ENCODE measurements at places on chromosomes 5 and 9. TPM values are rescaled to one million over a fixed set of nuclear protein-coding genes. Genes with fewer than 3 reads are reported as not detected.

DNA sequence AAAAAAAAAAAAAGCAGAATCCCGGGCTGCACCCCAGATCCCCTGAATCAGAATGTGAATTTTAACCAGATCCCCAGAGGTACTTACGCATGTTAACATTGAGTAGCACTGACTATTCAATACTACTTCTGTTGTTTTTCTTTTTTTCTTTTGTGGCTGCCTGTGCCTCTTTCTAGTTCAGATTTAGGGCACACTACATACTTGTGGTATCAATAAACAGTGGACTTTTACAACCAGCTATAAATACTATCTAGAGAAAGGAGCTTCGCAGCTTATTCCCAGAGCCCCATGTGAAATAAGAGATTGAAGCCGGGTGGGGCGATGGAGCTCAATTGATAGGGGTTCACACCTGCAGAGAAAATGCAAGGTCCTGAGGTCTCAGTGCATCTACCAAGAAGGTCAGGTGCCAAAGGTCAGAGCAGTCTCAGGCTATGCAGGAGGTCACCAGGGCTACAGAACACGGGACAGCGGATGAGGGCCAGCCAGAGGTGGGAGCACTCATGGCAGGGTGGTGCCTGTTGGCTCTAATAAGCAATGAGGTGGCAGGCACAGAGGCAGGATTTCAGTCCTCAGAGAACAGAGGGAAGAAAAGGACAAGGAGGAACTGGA, 22.3 kb downstream of the WWC1 start:
- peaks cover 5% of the 10 kb centered on the region for H3K36me3 ChIP-seq
- DNase-seq, result no peak
- H3K27ac ChIP-seq, result peak overlapping the region; percentile 99
- H3K4me3 ChIP-seq, result no peak overlapping the region
- H3K27me3 ChIP-seq, result no peaks in the 10 kb centered on the region

GRCh38 chr9:109751253-109751652, 28.7 kb upstream of the PALM2AKAP2 start:
- DNase-seq, result no peak
- H3K4me3 ChIP-seq, result no peak overlapping the region
- H3K27ac ChIP-seq, result peak overlapping the region; percentile 87
- peaks cover 20% of the 10 kb centered on the region for H3K4me1 ChIP-seq
- peaks cover 6% of the 10 kb centered on the region for H3K27me3 ChIP-seq

DNA sequence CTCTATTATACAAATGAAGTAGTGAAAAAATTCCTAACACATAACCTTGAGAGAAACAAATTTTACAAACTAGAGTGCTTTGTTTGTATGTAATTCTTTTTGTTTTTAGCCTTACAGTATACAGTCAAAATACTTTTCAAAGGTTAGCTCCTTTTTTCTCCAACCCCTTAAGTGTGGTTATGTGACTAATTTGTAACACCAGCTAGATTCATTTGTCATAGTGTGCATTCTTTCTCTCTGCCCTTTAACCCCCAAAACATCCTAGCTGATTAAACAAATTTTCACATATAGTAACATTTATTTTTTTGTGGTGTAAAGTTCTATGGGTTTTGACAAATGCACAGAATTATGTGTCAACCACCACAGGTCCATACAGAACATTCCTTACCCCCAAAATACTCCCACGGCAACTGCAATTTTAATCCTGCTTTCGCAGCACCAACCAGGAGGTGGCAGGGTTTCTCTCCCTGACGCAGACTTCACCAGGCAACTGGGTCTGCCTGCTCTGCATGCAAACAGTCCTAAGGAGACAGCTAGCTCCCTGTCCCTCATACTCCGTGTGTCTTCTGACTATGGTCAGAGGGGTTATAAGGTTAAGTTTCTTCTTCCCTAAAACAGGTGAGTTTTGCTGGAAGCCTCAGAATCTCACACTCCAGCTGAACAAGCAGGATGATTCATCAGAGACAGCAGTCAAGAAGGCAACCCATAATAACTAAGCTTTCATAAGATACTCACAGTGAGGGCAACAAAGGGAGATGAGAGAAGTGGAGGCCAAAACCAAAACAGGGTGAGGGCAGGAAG, 44.5 kb upstream of the NR5A1 start:
- H3K27ac ChIP-seq, result no peak overlapping the region
- no peaks in the 10 kb centered on the region for H3K27me3 ChIP-seq

- H3K4me1 ChIP-seq, result peaks cover 4% of the 10 kb centered on the region
- no peak for DNase-seq
These were observed 3.2 kb downstream of the ST6GALNAC4 start for GRCh38 chr9:127913682-127914081.

DNA sequence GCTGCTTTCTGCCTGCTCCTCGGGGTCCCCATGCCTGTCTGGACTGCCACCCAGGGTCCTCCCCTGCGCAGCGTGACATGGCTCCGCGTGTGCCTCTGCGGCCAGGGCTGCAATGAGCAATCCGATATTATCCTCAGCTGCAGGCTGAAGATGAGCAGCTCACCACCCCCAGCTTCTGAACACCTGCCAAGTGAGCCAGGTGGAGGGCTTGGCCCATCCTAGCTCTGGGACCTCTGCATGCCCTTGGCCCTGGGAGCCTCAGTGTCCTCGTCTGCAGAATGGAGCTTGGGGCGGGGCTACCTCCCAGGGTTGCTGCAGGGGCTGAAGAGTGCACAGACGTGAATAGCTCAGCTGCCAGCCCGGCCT, 4.1 kb upstream of the MYMK start:
- no peak overlapping the region for H3K27ac ChIP-seq
- H3K36me3 ChIP-seq, result no peaks in the 10 kb centered on the region
- no peak for DNase-seq
- no peak overlapping the region for H3K4me3 ChIP-seq

DNA sequence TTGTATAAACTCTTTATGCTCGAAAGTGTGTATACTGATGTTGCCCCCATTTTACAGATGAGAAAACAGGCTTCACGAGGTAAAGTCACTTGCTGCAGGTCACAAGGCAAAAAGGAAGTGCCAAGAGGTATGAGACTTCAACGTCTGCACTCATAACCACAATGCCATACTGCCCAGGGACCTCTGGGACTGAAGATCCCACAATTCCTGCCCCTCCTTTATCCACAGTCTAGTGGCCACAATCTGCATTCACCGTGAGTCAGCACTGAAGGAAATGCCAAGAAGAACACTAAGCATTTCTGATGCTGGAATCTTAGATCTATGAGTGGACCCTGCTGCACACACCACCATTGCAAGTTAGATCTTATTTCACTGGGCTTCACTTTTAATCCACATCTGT, 37.3 kb downstream of the MED27 start:
- H3K36me3 ChIP-seq, result peaks cover 2% of the 10 kb centered on the region
- no peak for DNase-seq
- peaks cover 28% of the 10 kb centered on the region for H3K4me1 ChIP-seq
- H3K4me3 ChIP-seq, result no peak overlapping the region
- H3K27ac ChIP-seq, result peak overlapping the region; percentile 29

- H3K27ac ChIP-seq, result no peak overlapping the region
- H3K4me1 ChIP-seq, result no peaks in the 10 kb centered on the region
- H3K36me3 ChIP-seq, result no peaks in the 10 kb centered on the region
- no peak overlapping the region for H3K4me3 ChIP-seq
- H3K27me3 ChIP-seq, result peaks cover 41% of the 10 kb centered on the region
- no peak for DNase-seq
These were observed 3.4 kb downstream of the KCNT1 start for GRCh38 chr9:135705376-135705775.

- H3K4me3 ChIP-seq, result peak overlapping the region; percentile 70
- peaks cover 21% of the 10 kb centered on the region for H3K4me1 ChIP-seq
- no peak for DNase-seq
- H3K36me3 ChIP-seq, result no peaks in the 10 kb centered on the region
These were observed 246.6 kb upstream of the ANKRD55 start for GRCh38 chr5:56479696-56480077.

DNA sequence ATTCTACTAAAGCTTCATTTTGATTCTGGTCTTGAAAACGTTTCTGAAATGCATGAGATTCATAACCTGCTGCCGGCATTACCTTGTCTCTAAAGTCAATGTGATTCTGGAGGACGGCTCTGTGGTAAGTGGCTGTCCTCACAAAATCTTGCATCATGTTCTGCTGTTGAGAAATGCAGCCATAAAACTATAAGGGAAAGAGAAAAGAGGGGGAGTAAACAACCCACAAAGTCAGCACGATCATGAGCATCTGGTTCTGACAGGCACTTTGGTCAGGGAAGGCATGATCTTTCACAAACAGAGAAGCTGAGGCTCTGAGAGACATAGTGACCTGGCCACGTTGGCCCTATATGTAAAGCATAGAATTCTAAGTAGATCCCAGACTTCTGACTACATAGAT, 168.9 kb upstream of the PUM3 start:
- no peak overlapping the region for H3K4me3 ChIP-seq
- no peak overlapping the region for H3K27ac ChIP-seq

The SPEF2 gene
- total RNA-seq, result 15.6 TPM

The REEP5 gene
- 33.8 TPM for total RNA-seq

The DBH gene
- total RNA-seq, result not detected

The PCDHB10 gene
- 5.5 TPM for total RNA-seq

The PCDHA13 gene
- 3.9 TPM for total RNA-seq
